Activated CD4-positive, CD25-positive, alpha-beta regulatory T cell treated with anti-CD3 and anti-CD28 coated beads, Interleukin-2, amount 50 U/mL, for 72 hours (primary cell): ENCODE measurements at places on chromosomes 4 and X.

GRCh38 chr4:58225460-58225859 is 1115.3 kb upstream of the IGFBP7 start:
- DNase-seq = no peak

DNA sequence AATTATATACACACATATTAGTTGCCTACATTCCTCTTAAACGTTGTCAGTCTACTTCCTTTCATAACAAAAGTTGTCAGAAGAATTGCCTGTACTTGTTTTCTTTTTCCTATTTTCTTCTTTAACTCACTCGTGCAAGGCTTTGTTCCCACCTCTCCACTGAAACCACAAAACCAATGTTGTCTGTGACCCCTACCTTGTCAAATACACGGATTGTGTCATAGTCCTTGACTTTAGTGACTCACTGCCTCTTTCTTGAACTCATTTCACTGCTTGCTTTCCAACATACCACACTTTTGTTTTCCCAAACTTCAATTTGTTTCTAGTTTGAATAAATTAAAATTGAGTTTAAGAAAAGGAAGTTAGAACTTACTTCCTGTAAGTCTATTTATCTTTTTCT is 283.9 kb upstream of the AGA start:
- DNase-seq = no peak

DNA sequence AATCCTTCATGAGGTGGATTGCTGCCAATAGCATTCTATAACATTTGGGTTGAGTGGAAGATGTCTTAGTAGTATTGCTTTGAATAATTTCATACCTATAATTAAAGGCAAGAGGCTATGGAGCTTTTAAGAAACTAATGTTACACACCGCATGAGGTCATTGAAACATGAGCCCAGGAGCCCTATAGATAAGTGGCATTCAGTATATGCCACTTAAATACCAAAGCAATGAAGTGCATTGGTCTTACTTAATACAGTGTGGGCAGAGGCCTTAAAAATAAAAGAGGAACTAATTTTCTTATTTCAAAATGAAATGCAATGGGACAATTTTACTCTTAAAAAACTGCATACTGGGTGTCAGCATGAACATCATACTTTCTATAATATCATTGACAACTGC is 47.5 kb downstream of the SPATA18 start:
- no peak for DNase-seq

DNA sequence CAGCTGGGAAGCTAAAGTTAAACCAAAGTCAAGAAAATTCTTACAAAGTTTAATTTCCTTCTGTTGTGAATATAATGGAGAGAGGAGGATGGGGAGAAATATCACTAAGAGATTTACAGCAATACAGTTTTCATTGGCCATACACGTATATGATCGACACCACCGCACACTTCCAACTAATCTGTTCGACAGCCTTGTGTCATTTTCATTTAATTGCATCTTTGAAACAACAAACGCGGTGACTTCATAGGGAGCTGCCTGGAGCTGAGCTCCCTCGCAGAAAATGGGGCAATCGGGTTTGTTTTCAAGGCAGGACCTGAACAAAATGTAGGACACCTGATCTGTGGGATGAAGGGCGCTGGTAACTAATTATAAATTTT is 1.3 kb downstream of the PTPN13 start:
- DNase-seq = no peak

DNA sequence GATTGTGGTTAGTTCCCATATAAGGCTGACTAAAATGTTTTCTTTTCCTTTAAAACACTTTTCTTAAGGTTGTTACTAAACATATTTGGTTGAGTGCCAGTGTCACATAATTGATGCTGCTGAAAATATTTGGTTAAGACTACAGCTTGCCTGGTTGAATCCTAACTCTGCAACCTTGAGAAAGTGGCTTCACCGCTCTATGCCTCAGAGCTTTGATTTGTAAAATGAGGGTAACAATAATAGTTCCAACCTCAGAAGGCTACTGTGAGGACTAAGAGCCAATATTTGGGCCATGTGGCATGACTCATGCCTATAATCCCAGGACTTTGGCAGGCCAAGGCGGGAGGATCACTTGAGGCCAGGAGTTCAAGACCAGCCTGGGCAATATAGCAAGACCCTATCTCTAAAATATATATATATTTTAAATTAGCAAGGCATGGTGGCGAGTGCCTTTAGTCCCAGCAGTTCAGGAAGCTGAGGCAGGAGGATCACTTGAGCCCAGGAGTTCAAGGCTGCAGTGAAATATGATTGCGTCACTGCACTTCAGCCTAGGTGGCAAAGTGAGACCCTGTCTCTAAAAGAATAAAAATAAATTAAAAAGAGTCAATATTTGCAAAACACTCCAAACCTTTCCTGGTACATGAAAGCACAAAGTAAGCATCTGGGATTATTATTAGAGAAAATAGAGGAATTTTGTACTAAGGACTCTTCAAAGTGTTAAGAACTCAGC is 7.1 kb upstream of the NEIL3 start:
- no peak for DNase-seq

GRCh38 chr4:101500742-101501141 is 153.4 kb upstream of the PPP3CA start:
- no peak for DNase-seq

- DNase-seq = no peak
These were observed 243.2 kb upstream of the NOCT start for GRCh38 chr4:138772366-138772765.

DNA sequence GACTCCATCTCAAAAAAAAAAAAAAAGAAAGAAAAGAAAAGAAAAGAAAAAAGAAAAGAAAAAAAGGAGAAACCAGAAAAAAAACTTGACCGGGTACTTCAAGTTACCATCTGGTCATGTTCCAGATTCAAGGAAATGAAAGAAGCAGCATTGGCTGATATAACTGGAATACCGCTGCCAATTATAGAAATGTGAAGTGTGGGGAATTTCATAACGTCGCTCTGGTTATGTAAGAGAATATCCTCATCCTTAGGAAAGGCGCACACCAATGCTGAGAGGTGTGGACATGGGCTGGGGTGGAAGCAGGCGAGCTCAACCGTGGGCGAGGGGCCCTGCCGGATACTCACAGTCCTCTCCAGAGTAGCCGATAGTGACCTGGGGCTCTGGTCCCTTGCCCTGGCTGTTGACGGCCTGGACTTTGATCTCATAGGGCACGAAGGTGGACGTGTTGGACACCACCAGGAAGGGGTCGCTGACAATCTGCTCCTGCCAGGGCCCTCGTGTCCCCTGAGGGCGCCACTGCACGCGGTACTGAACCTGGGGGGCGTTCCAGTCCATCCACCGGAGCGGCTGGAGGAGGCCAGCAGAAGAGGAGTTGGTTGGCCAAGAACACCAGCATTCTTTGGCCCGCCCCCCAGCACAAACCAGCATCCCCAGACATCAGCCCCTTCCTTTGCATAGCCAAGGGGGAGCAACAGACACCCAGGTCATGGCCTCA is 19.5 kb downstream of the L1CAM start:
- DNase-seq = no peak

DNA sequence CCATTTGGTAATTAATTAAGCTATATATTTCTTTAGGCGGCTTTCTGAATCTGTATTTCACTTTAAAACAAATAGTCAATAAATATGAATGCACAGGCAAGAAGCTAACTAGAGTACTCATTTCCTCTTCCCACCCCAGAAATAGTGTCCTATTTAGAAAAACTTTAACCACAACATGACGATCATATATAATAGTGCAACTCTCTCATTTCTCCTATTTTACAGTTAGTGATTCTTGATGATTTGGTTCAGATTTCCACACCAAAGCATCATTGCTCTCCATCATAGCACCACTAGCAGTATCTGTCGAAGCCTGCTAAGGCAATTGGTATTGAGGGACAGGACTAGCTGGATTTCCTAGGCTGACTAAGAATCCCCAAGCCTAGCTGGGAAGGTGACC is 184.0 kb upstream of the GALNTL6 start:
- no peak for DNase-seq

DNA sequence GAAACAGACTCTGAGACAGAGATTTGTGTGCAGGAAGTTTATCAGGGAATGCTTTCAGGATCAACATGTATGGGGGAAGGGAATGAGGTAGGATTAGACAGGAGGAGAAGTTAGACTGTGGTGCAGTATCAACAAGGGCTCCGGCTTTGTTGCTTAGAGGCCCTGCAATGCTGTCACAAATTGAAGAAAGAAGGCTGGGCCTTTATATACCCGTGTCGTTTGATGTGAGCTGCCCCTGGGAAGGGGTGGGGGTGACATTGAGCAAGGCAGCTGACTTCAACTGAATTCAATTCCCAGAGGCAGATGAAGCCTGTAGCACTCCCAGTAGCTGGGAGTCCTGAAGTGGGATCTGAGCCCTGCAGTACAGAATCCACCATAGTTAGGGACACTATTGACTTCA is 29.5 kb upstream of the USP9X start:
- DNase-seq = no peak

GRCh38 chr4:52915191-52915590 is 53.1 kb downstream of the RASL11B start:
- DNase-seq = no peak

DNA sequence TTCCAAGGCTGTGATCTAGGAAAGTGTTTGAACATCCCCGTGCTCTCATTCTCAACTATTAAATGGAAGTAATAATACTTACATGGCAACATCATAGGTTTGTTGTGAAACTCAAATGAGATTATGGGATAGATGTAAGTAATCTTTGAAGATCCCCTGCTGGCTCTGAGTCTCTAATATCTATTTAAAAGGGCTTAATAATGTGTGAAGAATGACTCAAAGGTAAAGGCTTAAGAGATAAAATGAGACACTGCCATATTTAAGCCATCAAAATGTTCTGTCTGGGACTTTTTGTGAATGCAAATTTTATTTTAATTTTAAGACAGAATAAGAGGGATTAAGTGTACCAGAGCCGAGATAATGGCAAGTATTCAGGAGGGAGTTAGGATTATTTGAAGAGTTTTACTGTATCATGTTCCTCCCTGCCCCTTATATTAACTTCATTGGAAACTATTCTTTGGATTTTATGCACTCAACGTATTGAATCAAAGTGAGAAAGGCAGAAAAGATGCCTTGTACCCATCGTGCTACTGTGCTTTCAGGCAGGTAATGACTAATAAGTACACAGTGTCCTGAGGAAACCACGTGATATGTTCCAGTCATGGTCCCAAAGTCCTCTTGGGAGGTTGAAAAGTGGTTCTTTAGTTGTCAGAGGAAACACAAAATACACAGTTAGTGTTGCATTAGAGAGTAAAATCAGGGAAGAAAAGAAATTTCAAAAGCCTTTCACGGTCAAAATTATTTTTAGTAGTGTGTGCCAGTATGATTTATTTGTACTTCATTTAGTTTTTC is 192.4 kb downstream of the RBM46 start:
- no peak for DNase-seq

- no peak for DNase-seq
These were observed 108.0 kb downstream of the TMEM131L start for GRCh38 chr4:153573881-153574802.

DNA sequence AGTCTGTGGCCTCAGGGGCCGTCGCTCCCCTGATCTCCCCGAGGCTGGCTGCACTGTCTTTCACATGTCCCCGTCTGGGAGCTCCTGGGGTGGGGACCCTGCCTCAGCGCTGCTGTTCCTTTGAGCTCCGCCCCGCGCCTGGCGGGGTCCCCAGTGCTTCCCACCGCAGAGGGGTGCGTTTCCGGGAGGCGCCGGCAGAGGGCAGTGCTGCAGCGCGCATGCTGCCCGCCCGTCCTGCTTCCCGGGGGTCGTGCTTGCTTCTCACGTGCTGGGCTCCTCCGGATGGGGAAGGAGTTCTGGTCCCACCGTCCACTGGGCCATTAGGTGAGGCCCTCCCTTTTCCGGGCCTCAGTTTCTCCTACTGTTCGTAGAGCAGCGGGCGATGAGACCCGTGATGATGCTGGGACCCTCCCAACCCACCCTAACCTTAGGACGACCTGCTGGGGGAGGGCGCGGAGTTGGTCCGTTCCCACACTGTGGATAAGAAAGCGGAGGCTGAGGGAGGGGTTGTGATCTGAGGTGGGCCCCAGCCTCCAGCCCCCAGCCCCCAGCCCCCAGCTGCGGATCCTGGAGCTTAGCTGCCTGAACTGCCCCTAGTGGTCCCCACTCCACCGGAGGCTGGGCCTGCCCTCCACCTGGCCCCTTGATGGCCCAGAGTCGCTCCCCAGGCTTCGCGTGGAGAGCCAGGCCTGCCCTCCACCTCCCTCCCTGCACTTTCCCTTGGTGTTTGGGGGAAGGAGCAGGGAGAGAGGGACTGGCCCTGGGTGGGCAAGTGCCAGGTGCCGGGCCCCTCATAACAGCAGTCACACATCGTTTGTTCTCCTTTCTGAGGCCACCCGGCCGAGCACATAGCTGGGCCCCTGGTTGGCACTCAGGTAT is 15.3 kb downstream of the CPZ start:
- DNase-seq = peak; percentile 59

DNA sequence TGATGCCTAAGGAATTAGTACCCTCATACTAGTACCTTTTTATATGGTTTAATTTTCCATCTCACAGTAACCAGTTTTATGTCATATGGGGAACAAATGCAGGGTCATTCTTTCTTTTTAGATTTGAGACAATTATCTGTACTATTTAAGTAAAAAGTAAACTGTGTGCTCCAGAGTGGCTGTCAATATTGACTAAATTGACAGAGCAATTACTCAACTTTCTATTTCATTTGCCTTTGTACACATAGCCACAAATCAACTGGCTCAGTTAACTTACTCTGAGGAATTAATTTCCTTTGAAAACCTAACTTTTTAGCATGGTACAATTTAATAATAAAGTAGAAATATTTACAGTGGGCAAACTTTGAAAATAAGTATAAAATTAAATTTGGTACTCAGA is 28.5 kb upstream of the TEX13C start:
- DNase-seq = no peak

DNA sequence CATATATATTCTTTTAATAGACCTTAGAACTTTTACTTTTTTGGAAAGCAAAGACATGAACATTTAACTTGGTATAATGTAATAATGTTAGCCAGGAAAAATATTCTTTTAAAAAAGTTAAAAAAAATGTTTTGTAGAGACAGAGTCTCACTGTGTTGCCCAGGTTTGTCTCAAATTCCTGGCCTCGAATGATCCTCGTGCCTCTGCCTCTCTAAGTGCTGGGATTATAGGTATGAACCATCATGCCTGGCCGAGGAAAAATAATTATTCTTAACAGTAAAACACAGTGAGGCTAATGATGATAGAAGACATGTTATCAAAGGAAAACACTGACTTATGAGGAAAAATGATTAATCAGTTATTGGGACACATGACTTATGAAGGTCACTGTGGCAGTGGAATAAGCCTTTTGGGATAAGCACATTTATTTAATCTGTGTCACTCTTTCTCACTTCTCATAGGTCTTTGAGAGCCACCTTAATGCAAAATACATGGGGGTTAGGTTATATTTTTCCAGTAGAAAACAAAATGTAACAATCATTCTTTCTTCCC is 6.0 kb upstream of the BMP2K start:
- no peak for DNase-seq

- DNase-seq = no peak
These were observed 4.4 kb downstream of the SOX3 start for GRCh38 chrX:140500441-140500840.

GRCh38 chr4:107183155-107183774 is 147.2 kb upstream of the DKK2 start:
- DNase-seq = no peak

DNA sequence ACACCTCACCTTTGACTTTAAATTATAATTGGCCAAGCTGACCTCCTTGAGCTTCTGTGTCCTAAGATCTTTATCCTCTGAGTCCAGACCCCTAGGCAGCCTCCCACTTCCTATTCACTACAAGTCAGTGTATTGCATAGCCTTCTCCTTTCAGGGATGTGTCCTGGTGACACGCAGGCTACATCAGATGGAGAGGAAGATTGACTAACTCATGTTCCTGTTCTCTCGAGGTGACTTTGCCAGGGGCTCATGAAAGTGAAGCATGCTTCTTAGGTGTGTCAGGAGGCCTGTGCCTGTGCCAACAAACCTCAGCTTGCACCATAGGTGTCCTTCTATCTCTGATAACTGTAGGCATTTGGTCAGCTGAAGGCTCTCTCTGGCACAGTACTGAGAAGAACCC is 195.7 kb upstream of the HS3ST1 start:
- DNase-seq = no peak
